Natural killer cell (primary cell): ENCODE measurements at places on chromosomes 3 and 15.

GRCh38 chr3:182596676-182597410 lies 196.5 kb upstream of the ATP11B start:
- DNase-seq = no peak

DNA sequence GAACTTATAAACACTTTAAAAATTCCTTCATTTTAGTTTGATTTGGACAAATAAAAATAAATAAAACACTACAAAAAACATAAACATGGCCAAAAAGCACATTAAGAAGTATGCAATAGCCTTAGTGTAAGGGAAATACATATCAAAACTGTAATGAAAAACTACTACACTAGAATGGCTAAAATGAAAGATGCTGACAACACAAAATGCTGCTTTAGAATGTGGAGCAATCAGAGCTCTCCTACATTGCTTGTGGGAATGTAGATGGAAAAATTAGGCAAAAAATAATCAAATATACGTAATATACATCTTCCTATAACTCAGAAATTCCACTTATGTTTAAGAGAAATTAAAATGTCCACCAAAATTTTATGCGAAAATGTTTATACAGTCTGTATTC lies 96.2 kb downstream of the ABI3BP start:
- DNase-seq = no peak

DNA sequence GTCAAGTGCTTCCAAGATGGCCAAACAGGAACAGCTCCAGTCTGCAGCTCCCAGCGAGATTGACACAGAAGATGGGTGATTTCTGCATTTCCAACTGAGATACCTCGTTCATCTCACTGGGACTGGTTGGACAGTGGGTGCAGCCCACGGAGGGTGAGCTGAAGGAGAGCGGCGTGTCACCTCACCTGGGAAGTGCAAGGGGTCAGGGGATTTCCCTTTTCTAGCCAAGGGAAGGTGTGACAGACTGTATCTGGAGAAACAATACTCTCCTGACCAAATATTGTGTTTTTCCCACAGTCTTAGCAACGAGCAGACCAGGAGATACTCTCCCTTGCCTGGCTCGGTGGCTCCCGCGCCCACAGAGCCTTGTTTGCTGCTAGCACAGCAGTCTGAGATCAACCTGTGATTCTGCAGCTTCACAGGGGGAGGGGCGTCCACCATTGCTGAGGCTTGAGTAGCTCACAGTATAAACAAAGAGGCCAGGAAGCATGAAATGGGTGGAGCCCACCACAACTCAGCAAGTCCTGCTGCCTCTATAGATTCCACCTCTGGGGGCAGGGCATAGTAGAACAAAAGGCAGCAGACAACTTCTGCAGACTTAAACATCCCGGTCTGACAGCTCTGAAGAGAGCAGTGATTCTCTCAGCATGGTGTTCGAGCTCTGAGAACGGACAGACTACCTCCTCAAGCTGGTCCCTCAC lies 293.5 kb upstream of the SUCLG2 start:
- DNase-seq = no peak

DNA sequence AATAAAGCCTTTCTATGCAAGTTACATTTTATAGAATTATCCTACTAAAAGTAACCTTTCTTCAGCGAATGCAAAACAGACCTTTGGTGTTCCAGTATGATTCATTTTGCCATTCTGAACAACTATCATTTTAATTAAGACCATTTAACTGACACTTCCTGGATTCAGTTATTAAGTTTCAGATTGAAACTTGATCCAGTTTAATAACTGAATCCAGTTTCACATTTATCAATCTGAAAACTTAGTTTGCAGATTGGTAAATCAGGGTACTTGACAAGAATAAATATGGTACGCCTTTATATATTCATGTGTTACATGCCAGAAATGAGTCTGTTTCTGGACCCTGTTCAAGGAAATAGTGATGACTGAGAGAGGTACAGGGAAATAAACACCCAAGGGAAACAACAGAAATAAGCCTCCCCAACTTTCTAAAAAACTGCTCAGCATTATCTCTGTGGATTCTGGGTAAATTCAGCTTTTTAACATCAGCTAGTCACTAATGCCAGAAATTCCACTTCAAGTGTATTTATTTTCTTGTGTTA lies 23.3 kb upstream of the NFKBIZ start:
- no peak for DNase-seq

- DNase-seq = no peak
These were observed 11.1 kb downstream of the TNK2 start for GRCh38 chr3:195897081-195897852.

GRCh38 chr15:67843092-67843501 lies 3.3 kb upstream of the RNU6-1 start:
- no peak for DNase-seq
